ENCODE measurements at places on chromosomes 5 and 9. TPM values are rescaled to one million over a fixed set of nuclear protein-coding genes. Genes with fewer than 3 reads are reported as not detected.
A peak's percentile ranks its signal among the peaks of the same experiment; 100 is the strongest.

DNA sequence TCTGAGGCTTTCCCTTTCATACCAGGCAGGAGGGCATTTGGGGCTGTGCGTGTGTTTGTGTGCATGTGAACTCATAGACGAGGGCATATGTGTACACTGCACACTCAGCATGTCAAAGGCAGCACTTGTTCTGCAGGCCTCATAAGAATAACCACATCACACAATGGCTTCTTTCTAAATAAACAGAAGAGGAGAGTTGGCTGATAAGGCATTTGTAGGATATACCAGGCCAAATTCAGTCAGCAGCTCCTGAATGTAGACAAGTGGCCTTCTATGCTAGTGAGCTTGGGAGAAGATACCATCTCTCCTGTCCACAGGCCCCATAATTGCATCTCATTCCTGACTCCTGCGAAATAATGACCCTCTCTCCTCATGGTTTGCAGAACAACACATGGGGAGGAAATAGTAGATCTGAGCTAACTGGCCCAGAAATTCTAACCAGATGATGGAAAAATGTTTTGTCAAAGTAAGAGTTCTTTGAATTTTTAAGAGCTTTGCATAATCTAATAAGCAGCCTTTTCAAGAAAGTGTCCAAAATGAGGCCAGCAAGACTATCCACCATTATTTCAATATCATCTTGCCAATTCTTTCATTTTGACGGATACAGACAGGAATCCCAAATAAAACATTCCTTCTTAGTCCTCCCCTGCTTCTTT, 60.5 kb upstream of the GAS1 start:
- DNase-seq: no peak

DNA sequence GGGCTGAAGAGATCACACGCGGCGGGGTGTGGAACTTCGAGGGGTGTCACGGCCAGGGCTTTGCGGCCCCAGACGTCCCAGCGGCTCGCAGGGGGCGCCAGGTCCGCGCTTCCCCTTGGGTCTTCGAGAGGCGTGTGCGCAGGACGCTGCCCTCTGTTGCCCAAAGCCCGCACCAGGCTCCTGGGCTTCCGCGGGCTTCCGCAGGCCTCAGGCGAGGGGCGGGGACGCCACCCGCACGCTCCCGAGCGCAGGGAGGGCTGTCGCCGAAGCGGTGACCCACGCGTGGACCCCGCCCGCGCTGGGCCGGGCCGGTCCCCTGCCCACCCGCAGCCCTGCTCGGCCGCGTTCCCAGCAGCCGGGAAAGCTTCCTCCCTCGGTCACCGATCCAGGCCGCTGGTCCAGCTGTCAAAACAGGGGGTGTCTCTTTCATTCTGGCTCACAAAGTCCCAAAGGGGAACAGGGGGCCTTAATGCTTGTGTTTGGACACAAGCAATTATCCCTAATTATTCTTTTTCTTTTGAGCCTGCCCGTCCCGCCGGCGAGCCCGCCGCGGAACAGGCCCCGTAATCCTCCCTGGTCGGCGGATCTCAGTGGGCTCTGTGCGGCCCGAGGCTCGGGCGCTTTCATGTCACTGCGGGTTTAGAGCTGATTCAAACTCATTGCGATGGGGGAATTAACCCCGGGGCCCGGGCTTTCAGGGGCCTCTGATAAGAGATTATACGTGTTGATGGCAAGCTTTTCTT, 60.6 kb downstream of the TMEM174 start:
- no peak for DNase-seq

DNA sequence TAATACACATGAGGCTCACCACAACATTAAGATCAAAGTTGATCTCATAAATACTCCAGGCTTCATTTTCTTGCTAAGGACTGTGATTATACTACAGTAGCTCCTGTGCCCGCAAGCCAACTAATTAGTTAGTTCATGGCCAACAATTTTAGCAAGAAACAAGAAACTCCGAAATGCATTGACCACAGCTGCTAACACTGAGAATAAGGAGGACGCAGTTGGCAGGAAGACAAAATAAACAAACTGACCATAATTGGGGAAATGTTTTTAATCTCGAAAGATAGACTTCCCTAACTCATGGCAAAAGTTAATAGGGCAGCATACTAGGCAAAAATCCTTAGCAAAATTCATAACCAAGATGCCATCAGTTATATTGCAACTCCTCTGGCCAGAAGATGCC, 115.5 kb upstream of the SPEF2 start:
- no peak for DNase-seq

DNA sequence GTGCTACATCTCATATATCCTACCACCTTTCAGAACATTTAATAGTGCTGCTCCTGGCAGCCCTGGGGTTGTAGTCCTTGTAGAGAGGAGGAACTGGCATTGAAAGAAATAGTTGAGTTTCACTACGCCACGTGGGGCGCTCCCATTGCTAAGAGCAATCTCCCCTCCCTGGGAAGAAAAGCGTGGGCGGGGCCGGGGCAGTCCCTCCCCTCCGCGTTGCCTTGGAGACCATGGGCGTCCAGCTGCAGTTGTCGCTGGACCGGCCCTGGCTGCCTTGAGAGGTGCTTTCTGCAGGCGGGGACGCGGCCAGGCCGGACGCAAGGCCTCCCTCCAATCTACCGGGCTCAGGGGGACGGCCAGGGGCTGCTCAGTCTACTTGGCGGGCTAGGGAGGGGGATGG, 368 bp upstream of the CCDC180 start:
- peak; percentile 85 for DNase-seq

DNA sequence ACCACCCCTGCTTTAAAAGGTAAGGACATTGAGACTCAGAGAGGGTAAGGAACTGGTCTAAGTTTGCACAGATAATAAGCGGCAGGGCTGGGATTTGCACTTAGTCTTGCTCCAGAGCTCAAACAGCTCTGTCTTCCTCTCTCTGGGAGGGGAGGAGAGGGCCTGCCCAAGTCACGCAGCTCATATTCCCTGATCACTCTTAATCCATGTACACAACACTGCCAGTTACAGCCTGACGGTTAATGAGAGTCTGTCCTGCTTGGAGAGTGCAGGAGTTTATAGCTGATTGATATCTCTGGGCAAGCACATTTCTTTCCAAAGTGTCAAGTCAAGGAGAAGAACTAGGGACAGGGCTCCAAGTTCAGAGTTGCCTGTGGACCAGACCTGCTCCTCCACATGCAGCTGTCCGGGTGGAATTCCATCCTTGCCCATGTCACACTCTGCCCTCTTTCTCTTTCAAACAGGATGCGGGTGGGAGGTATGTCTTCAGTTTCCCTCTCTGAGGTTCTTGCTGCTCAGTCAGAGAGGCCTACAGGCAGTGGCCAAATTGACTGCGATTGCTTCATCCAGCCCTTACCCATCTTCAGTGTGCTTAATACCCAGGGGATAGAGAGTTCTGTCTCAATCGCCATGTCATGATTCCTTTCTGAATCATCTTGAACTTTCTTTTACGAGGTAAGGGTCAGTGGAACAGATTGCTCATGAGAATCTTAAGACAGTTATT, 54.5 kb downstream of the GALNT12 start:
- DNase-seq: no peak

PCDHGC3 gene
- 82.4 TPM for total RNA-seq

DNA sequence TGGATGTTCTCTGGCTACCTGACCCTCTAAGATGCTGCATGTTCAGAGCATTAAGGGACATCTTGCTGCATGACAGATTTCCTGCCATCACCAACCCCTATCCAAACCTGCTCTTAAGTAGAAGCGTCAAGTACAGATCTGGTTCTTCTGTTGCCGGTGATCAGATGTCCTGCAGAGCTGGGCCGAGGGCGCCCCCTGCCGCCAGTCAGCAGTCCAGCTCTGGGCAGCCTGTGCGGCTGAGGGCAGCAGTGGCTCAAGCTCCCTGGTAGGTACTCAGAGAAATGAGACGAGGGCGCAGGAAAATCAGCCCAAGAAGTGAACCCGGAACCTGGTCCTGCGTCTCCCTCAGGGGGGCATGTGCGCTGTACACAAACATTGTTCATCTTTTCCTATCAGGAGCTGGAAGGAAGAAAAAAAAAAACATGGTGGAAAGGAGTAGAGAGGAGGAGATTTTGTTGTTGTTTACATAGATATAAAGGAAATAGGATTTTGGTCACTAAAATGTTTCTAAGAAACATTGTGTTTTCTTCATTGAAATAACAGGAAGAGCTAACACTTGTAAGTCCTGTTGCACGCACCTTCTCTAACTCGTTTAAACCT, 95.8 kb downstream of the CFAP90 start:
- peak; percentile 32 for DNase-seq

CTSV gene
- total RNA-seq: 2.5 TPM

- DNase-seq: no peak
These were observed 31.9 kb downstream of the P4HA2 start for GRCh38 chr5:132195727-132196126.

DNA sequence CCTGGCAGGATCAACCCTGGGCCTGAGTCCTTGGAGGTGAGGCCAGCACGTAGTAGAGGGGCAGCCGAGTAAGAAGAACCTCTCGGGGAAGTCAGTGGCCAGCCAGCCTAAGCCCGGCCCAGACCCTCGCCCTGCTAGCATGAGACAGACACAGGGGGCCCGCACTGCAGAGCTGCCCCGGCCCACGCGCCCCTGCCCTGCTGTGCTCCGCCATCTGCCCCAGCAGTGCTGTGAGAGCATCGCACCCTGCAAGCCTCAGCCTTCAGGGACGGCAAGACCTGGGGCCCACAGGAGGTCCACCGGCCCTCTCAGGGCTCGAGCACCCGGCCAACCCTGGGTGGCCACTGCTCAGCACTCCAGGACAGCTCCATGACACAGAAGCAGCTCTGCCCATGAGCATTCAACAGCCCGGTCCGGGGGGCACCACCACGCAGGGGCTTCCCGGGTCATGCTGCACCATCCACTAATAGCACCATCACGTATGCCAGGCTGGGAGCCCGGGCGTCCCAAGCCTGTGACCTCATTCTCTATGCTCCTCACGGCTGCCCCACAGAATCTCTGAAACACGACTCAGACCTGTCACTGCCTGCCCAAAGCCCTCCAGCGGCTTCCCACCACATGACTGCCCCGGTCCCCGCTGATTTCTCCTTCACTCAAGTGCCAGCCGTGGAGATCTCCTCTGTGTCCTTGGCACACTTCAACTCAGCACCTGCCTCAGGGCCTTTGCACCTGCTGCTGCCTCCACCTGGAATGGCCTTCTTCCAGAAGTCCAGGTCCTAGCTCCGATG, 38.1 kb downstream of the ADAMTS2 start:
- DNase-seq: no peak

- no peak for DNase-seq
These were observed 414.5 kb downstream of the MAN2A1 start for GRCh38 chr5:110104060-110104725.

CXCL14 gene
- 4.7 TPM for total RNA-seq

DNA sequence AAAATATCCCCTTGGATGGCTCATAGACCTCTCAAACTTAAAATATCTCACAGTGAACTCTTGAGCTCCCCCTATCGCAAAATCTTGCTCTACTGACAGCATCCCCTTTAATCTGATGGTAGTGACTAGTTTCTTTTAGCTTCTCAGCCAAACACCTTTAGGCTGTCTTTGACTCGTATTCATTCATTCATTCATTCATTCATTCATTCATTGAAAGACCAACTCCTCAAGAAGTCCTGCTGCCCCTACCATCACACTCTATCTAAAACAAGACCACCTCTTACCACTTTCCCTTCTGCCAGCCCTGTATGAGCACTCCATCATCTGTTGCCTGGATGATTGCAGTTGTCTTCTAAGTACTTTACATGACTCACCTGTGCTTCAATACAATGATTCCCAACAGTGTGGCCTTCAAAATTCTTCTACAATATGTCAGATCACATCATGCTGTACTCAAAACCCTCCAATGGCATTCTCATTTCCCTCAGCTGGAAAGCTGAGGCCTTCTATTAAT, 46.8 kb downstream of the ITGA2 start:
- no peak for DNase-seq

DMRTA1 gene
- total RNA-seq: 3.4 TPM

- DNase-seq: peak; percentile 55
These were observed 110.3 kb upstream of the PTCH1 start for GRCh38 chr9:95626885-95627558.

DNA sequence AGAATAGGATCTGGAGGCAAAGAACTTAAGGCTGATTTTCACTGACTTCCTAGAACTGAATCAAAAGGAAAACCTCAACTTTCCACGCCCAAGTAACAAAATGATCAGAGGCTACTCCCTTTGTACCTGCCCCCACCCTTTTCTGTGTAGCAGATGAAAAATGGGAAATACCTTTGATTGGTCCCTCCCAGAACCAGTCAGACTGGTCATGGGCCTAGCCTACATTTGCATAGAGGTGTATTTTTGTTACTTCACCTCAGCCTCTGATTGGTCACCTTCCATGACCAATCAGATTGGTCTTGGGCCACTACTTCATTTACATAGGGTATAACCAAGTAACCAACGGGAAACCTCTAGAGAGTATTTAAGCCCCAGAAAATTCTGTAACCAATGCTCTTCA, 1553.5 kb upstream of the C9orf72 start:
- DNase-seq: no peak

GRCh38 chr9:112411626-112412027, 31.7 kb downstream of the HSDL2 start:
- no peak for DNase-seq

- DNase-seq: no peak
These were observed 3.4 kb upstream of the GCNT4 start for GRCh38 chr5:75055727-75056144.

DNA sequence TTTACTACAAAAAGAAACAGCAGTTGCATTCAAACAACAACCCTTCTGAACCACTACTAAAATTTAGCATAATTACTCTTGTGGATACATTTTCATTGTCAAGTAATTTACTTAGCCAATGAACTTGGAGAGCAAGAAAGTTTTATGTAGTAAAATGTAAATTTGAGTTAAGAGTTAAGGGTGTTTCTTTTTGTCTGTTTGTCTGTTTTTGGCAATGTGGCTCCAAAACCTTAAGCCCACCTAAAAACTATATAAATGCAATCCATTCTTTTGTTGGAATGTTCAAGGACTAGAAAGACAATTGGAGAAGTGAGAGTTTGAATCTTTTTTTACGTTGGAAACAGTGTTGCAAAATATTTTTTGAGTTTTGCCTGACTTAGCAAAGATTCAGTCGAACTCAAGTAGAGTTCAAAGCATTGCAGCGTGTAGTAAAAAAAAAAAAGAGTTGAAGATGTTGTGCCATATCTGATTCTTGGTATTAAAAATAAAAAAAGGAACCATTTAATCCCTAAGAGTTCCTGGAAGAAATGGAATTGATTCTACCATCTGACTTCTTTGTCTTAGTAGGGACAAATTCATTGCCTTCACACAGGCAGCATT, 867 bp downstream of the SYK start:
- no peak for DNase-seq

DNA sequence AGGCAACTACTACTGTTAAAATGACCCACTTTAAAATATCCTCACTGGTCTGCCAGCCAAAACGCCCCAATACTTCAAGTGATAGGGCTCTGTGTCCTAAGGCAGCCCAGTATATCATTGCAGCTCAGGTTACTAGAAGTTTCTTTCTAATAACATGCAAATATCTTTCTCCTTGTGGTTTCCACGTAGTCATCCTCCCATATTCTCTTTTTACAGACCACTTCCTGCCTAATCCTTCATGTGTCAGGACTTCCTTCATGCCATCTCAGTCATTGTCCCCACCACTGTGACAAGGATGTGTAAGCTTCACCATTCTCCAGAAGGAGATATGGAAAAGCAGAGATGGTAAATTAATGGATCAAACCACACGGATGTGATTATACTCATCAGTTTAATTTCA, 813.7 kb downstream of the MAT2B start:
- no peak for DNase-seq

Data from mucosa of gallbladder (tissue), 1 donor.